ENCODE measurements at places on chromosomes 16 and 17. TPM values are rescaled to one million over a fixed set of nuclear protein-coding genes. Genes with fewer than 3 reads are reported as not detected.

- H3K36me3 ChIP-seq: no peaks in the 10 kb centered on the region
- no peak overlapping the region for H3K4me3 ChIP-seq
- peaks cover 3% of the 10 kb centered on the region for H3K4me1 ChIP-seq
- no peaks in the 10 kb centered on the region for H3K27me3 ChIP-seq
- DNase-seq: no peak
- no peak overlapping the region for H3K27ac ChIP-seq
These were observed 21.4 kb downstream of the TTLL6 start for GRCh38 chr17:48795444-48796162.

- H3K4me3 ChIP-seq: no peak overlapping the region
- DNase-seq: no peak
- no peaks in the 10 kb centered on the region for H3K36me3 ChIP-seq
- peak overlapping the region; percentile 91 for H3K27ac ChIP-seq
- peaks cover 18% of the 10 kb centered on the region for H3K4me1 ChIP-seq
- peaks cover 31% of the 10 kb centered on the region for H3K27me3 ChIP-seq
These were observed 5.6 kb upstream of the TBX2 start for GRCh38 chr17:61393904-61394629.

GRCh38 chr17:20995164-20995872 lies 47.5 kb downstream of the USP22 start:
- H3K27ac ChIP-seq: no peak overlapping the region
- H3K27me3 ChIP-seq: no peaks in the 10 kb centered on the region
- peaks cover 16% of the 10 kb centered on the region for H3K36me3 ChIP-seq
- peak; percentile 53 for DNase-seq
- H3K4me1 ChIP-seq: peaks cover 23% of the 10 kb centered on the region

RRAD gene
- total RNA-seq: 11.1 TPM

Data from upper lobe of right lung (tissue), 1 donor.